Motor neuron (in vitro differentiated cells): ENCODE measurements at places on chromosomes 11 and 22. TPM values are rescaled to one million over a fixed set of nuclear protein-coding genes. Genes with fewer than 3 reads are reported as not detected.

The TRPC6 gene
- total RNA-seq = 0.59 and 0.64 TPM in 2 replicates

The YIF1A gene
- total RNA-seq = 116 and 120 TPM in 2 replicates

The TEX12 gene
- total RNA-seq = not detected in 2 replicates

The ART1 gene
- total RNA-seq = 0.28 and 0.39 TPM in 2 replicates

The DNAJB7 gene
- total RNA-seq = 0.56 and 0.86 TPM in 2 replicates

The KLHL35 gene
- total RNA-seq = 0.56 and 1.2 TPM in 2 replicates

The GPHA2 gene
- total RNA-seq = 0.93 and 1.1 TPM in 2 replicates

The NCR3LG1 gene
- total RNA-seq = 16.4 and 21.6 TPM in 2 replicates

DNA sequence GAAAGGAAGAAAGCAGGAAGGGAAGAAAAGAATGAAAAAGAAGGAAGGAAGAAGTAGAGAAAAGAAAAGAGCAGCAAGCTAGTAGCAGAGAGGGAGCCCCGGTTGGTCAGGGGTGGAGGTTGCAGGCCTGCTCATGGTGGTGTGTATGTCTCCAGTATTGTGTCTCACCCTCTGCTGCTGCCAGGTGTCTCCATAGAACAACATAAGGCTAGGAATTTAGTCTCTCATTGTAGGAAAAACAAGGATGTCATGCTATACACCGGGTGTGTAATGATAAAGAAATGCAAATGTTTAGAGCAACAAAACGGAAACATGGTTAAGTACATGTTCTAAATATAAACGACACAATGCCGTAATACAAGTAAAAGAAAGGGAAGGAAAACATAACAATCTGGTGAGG is 342.5 kb downstream of the NTM start:
- no peak for ATAC-seq

DNA sequence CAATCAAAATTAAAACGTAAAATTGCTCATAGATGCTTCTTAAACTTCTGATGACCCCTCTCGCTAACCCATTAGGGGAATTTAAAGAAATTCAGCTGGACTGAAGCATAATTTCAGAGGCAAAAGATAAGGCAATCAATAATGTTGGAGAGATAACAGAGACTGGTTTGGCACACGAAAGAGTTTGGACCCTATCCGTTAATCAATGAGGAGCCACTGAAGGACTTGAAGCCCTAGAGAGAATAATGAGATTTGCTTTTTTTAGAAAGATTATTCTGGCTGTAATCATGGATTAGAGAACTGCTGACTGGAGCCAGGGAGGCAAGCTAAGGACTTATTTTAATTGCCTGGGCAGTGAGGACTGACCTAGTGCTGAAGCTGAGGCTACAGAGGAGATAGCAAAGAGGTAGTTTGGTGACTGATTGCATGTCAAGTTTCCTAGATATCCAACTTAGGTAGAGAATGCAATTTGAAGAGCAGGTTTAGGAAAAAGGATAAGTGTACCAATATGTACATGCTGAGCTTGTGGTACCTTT is 11.9 kb upstream of the ARHGAP42 start:
- ATAC-seq = no peak

- no peak for ATAC-seq
Observed at GRCh38 chr11:34380696-34381095, 22.9 kb upstream of the ABTB2 start.

DNA sequence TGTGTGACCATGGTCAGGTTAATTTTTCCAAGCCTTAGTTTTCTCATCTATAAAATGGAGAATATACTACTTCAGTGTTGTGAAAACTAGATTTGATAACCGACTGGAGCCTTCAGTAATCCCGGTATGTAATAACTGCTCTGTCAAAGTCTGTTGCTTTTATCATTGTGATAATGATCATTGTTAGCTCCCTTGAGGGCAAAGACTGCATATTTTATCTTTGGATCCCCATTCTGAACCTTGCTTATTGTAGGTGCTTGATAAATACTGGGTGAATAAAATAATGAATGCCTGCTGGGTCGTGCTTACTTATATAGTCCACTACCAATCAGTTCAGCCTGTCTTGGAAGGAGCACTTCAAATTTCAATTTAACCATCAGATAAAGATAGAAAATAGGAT is 105.3 kb downstream of the ARFGAP2 start:
- ATAC-seq = no peak

DNA sequence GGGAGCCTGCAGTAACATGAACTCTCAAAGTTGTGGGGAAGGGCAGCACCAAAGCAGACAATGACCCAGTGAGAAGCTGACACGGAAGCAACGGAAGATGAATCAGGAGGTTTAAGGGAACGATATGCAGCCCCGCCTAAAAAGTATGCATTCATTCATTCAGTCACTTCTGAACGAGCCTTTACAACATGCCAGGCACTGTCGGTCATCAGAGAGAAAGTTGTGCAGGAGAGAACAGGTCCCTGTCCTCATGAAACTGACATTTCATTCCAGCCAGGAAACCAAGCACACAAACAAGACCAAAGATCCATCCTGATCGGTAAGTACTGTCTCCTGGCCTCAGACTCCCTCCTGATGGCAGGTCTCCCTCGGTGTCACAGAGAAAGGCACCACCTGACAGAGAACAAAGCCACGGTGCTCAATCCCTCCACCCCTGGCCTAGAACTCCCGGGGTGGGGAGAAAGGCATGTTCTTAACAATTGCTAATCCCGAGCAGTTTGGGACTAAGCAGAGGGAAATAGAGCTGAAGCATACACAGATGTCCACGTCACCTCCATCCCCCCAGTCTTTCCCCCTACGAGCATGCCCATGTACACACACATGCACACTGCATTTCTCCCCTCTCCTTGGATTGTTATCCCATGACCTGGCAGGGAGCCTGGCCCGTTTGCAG is 49.3 kb downstream of the LRFN4 start:
- ATAC-seq = no peak

GRCh38 chr22:42179616-42180015 is 49.0 kb upstream of the CYP2D6 start:
- no peak for ATAC-seq

DNA sequence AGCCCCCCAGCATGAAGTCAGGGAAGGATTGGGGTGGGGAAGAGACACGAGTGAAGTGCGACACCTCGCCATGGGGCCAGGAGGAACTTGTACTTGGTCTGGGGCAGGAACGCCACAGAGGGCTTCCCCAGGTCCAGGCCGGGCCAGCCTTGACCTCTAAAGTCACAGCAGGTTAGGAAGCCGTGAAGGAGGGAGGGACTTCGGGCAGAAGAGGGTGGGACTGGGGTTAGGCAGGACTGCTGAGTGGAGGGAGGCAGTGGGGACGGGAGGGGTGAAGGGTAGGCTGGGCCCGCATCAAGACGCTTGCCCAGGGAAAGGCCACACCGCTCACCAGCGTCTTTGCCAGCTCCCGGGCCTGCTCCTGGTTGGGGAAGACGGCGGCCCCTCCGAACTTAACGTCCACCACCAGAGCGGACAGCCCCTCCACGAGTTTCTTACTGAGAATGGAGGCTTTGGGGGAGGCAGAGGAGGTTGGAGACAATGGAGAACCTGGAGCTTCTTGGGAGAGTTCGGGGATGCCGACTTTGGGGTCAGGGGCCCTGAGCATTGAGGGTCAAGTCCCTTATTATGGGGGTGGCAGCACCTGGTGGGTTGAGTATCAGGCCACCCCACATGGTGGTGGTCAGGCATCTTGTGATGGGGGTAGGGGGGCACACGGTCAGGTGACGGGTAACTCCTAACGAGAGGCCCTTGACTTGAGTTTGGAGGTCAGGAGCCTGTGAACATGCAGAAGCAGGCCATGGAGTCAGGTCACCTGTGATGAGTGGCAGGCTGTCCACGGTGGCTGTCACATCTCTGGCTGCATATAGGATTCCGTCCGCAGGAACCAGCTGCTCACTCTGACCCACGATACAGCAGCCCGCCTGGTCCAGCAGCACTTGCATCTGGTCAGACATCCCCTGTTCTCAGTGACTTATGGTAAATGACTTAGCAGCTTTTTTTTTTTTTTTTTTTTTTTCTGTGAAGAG is 1.7 kb upstream of the SCO2 start:
- no peak for ATAC-seq

- no peak for ATAC-seq
Observed at GRCh38 chr11:101661559-101661958, 77.8 kb upstream of the TRPC6 start.

DNA sequence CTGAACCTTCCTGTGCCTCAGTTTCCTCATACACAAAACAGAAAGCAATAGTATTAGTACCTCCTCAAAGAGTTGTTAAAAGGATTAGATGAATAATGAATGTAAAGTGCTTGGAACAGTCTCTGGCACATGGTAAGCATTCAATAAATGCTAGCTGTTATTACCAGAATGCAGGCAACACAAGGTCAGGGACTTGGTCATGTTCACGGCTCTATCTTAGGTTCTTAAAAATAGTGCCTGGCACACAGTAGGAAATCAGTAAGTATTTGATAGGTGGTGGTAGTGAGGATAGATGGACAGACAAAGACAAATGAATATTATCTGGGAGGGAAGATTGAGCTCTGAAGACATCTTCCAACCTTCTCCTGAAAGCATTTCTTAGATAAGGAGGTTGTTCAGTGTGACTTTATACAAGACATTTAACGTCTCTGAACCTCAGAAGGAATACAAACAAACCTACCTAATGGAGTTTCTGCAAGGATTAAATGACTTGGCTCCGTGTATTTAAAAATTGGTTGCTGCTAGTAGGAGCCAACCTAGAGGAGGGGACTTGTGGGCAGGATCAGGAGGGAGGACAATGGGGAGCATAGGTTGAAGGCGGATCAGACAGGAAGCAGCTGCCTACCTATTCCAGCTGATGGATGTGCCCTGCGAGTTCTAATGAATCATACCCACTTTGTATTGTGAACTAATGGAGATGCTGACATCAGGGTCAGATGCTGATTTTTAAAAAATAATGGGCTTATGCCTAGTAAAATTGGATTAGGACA is 94.1 kb downstream of the DBX1 start:
- no peak for ATAC-seq

- ATAC-seq = no peak
Observed at GRCh38 chr11:19805376-19805775, 92.7 kb downstream of the NAV2 start.

DNA sequence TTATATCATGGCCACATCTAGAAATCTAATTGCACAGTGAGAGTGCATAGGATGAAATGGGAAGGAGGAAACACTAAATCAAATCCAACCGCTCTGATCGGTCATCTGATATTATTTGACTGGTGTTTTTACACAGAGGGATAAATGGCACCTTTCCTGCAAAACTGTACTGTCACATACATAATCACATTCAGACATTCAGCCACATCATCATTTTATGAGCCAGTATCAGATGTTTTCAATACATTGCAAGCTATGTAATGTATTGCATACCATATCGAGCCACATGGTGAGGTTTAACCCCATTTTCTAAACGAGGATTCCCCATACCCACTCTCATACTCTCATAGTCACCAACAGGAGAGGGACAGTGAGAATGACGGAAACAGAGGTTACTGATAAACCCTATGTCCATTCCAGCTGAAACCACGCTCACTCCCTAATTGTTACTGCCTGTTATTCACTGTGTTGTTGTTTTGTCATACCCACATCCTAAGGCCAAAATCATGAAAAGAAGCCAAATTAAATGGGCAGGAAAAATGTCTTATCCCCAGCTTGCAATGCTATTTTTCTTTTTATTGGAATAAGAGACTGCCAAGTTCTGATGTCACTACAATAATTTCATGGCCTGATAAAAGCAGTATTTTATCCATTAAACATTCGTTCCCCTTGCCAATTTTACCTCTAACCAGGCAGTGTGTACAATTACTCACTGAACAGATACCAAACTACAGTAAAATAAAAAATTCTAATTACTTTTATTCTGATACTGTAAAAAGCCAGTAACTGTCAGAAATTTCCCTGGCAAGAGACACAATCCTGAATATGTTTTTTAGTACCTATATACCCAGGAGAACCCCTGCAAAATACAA is 9.0 kb downstream of the CDON start:
- no peak for ATAC-seq

- ATAC-seq = no peak
Observed at GRCh38 chr11:41826085-41826484, 366.6 kb upstream of the LRRC4C start.

- peak; percentile 44 for ATAC-seq
Observed at GRCh38 chr22:39721206-39722031, 150.9 kb downstream of the CACNA1I start.

- ATAC-seq = no peak
Observed at GRCh38 chr11:79541466-79541865, 100.6 kb upstream of the TENM4 start.

- peak; percentile 68 for ATAC-seq
Observed at GRCh38 chr22:26648011-26648497, 9.3 kb upstream of the MIAT start.

DNA sequence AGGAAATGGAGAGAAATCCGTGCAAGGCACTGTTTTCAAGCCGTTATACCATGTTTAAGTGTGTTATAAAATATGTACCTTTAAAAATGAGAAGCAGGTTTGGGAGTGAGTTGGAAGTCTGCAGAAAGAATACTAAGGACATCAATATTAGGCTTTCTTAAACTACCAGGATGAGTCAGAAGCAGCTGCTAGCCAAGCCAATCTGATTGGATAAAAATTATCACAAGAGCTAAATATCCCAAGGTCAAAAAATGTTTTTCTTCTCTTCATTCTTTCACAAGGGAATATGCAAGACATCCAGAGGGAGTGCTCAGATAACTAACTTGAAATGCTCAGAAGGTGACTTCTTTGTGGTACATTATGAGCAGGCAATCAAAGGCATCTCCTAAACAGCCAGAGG is 19.3 kb upstream of the CKAP5 start:
- ATAC-seq = no peak

GRCh38 chr22:43256976-43257545 is 70.1 kb upstream of the TTLL12 start:
- no peak for ATAC-seq

- peak; percentile 91 for ATAC-seq
Observed at GRCh38 chr11:45754261-45754709, 50.7 kb upstream of the SLC35C1 start.

DNA sequence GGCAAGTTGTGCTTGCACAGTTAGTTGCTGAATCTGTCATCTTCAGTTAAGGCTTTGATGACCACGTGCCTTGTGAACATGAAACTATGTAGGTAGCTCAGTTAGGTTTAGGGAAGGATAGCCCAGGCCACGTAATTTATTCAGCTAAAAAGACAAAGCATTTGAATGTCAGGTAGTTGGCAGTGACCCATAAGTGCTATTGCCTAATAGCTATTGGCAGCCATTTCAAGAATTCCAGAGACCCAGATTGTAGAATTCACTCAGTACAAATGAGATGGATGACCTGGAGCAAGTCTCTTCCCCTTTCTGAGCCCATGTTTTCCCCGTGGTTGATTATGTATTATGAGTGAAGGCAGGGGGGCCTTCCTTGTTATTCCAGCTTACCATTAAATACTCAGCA is 265.3 kb upstream of the ANO5 start:
- ATAC-seq = no peak
